ENCODE measurements at places on chromosomes 1 and 21.

GRCh38 chr1:78645723-78646122, 3.9 kb upstream of the IFI44 start:
- DNase-seq: no peak

GRCh38 chr1:231072502-231073094, 32.5 kb upstream of the FAM89A start:
- no peak for DNase-seq

- peak; percentile 17 for DNase-seq
Observed at GRCh38 chr1:218330043-218330623, 15.0 kb upstream of the TGFB2 start.

- no peak for DNase-seq
Observed at GRCh38 chr1:26419494-26419893, 8.9 kb downstream of the LIN28A start.

- DNase-seq: no peak
Observed at GRCh38 chr1:33349081-33349759, 28.3 kb upstream of the A3GALT2 start.

DNA sequence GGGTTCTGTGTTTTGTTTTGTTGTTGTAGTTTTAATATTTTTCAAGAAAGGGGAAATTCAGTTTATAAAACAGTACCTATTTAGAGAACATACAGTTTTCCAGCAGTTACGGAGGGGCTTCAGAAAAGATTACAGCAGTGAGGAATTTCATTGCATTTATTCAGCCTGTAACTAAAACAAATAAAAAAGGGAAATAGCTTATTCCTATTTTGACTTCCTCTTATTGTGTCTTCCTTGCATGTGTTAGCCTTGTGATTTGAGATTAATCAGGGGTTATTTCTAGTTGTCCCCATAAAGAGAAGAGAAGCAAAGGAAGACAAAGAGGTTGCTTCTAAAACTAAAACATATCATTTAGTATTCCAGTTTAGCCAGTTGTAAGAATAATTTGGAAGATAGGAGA, 35.0 kb downstream of the CTTNBP2NL start:
- peak; percentile 41 for DNase-seq

DNA sequence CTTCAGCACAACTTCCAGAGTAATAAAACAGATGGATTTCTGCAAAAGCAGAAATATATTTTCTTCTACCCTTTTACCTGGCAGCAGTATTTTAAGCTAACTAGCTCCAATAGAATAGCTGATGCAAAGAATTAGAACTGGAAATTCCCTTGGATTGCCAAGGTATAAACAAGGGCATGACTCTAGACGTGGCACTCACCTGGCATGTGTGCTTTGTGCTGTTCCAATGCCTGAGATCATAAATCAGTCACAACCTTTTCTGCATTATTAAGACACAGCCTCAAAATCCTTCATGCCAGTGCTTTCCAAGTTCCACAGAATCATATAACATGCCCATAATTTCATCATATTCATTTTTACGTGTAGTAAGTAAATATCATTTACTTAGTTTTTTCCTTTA, 1048.7 kb downstream of the ADGRL2 start:
- DNase-seq: no peak

- DNase-seq: no peak
Observed at GRCh38 chr21:44528634-44528995, 11.4 kb downstream of the KRTAP10-1 start.

- DNase-seq: no peak
Observed at GRCh38 chr1:165755393-165756010, 13.2 kb downstream of the TMCO1 start.

DNA sequence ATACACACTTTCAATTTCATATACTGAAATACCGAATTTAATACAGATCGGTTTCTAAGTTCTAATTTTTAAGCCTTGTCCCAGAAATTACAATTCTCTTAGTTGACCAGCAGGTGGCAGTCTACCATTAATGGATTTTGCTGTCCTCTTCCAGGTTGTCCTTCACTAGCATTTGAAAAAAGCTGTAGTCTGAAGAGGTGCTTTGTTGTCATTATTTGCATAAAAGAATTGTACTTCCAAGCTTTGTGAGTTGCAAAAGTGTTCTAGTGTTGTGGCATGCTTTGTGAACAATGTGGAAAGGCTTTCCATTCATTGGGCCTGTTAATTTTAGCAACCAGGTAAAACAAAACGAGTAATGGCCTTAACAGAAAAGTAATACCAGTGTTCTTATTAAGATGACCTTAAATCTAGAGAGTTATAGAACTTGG, 193.6 kb downstream of the RPS6KC1 start:
- peak; percentile 40 for DNase-seq

DNA sequence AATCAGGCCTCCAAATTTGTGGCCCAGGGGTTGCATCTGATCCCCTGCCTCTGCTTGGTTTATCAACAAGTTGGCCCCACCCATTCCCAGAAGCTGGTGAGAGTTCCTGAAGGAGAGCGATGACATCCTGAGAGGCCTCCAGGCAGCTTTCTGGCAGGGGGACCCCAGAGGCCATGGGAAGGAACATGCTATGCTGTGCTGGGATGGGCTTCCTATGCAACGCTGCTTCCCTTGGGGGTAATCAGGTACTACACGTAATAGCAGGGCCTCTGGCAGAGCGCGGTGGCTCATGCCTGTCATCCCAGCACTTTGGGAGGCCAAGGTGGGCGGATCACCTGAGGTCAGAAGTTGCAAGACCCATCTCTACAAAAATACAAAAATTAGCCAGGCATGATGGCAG, 8.4 kb upstream of the MTF1 start:
- no peak for DNase-seq

- DNase-seq: no peak
Observed at GRCh38 chr21:26581818-26582217, 8.7 kb upstream of the CYYR1 start.

- DNase-seq: no peak
Observed at GRCh38 chr1:211811848-211812247, 18.7 kb downstream of the LPGAT1 start.

GRCh38 chr1:178155481-178156255, 61.8 kb downstream of the RASAL2 start:
- DNase-seq: no peak

GRCh38 chr1:36081926-36082485, 1.9 kb upstream of the TEKT2 start:
- no peak for DNase-seq

- DNase-seq: no peak
Observed at GRCh38 chr1:93614541-93614940, 67.1 kb downstream of the BCAR3 start.

DNA sequence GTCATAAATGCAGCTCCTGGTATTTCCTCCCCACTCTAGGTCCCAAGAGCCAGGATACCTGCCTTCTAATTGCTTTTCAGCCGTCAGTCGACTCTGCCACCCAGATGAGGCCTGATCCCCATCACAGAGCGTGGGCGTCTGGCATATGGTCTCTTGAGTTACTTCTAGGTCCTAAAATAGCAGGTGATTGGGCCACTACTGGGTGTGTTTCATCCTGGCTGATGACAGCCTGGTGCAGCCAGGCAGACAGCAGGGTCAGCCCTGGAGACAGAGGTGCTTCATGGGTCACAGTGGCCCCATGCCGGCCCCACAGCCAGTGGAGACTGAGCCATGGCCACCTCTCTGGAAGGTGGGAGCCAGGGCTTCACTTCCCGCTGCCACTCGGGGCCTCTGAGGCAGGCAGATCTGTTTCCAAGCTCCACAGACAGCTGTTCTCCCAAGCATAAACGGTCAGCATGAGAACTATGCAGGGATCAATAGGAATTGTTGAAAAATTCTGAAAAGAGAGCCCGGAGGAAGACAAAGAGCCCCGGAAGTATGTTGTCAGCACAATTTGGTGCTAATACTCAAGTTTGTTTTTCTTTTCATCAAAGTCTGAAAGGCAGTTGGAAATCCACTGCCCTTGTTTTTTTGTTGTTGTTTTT, 83.0 kb downstream of the MAN1C1 start:
- DNase-seq: no peak

DNA sequence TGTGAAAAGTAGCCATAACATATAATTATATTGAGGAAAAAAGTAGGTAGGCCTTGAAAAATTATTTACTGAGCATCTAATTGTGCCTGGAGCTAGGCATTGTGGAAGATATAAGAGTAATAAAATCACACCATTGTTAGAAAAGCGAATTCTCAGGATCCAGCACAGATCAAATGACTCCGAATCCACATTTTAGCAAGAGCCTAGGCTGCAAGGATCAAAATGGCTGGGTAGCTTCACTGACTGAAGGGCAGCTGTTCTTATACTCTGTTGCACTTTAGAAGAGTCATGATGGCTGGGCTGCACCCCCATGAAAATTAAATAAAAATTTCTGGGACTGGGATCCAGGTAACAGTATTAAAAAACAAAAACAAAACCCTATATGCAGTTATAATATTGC, 67.6 kb upstream of the HMCN1 start:
- no peak for DNase-seq

GRCh38 chr21:42847726-42848125, 31.6 kb downstream of the WDR4 start:
- DNase-seq: no peak

GRCh38 chr1:159953536-159954515, at the start of gene SLAMF9:
TSS of gene SLAMF9 (minus strand) at chr1:159954237. CDS start at chr1:159954137, 100 bp downstream.
- peak; percentile 70 for DNase-seq

All from foreskin melanocyte (primary cell).